Kidney epithelial cell (primary cell): ENCODE measurements at places on chromosomes 6 and 20. TPM values are rescaled to one million over a fixed set of nuclear protein-coding genes. Genes with fewer than 3 reads are reported as not detected.

SKIC2 gene
- total RNA-seq: 43.3 and 49.1 TPM in 2 replicates

RBPJL gene
- not detected in 2 replicates for total RNA-seq

BAG2 gene
- 6.2 and 8.3 TPM in 2 replicates for total RNA-seq

WFDC2 gene
- 78.5 and 84.9 TPM in 2 replicates for total RNA-seq

HLA-DQA2 gene
- not detected in 2 replicates for total RNA-seq

KHDC1L gene
- total RNA-seq: not detected in 2 replicates
